Stimulated activated CD8-positive, alpha-beta memory T cell treated with anti-CD3 and anti-CD28 coated beads, Interleukin-2, amount 100 ng/mL, for 1 hour (primary cell): ENCODE measurements at places on chromosomes 13 and 19.

DNA sequence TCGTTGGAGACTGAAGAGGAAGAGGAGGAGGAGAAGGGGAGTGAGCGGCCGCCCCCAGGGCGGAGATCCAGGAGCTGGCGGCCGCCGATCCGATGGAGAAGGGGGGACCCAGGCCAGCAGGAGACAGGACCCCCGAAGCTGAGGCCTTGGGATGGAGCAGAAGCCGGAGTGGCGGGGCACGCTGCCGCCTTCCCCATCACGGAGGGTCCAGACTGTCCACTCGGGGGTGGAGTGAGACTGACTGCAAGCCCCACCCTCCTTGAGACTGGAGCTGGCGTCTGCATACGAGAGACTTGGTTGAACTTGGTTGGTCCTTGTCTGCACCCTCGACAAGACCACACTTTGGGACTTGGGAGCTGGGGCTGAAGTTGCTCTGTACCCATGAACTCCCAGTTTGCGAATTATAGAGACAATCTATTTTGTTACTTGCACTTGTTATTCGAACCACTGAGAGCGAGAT is 1.8 kb downstream of the GADD45B start:
- DNase-seq = no peak

GRCh38 chr19:49157445-49158224 is at the start of gene TRPM4:
Gene TRPM4 (plus strand): TSS chr19:49157792. CDS start chr19:49157867, 75 bp downstream.
- DNase-seq = no peak

- DNase-seq = peak; percentile 50
Observed at GRCh38 chr13:27826379-27827353, 34.4 kb downstream of the GSX1 start.

GRCh38 chr13:34364633-34365032 is 546.7 kb downstream of the RFC3 start:
- no peak for DNase-seq

DNA sequence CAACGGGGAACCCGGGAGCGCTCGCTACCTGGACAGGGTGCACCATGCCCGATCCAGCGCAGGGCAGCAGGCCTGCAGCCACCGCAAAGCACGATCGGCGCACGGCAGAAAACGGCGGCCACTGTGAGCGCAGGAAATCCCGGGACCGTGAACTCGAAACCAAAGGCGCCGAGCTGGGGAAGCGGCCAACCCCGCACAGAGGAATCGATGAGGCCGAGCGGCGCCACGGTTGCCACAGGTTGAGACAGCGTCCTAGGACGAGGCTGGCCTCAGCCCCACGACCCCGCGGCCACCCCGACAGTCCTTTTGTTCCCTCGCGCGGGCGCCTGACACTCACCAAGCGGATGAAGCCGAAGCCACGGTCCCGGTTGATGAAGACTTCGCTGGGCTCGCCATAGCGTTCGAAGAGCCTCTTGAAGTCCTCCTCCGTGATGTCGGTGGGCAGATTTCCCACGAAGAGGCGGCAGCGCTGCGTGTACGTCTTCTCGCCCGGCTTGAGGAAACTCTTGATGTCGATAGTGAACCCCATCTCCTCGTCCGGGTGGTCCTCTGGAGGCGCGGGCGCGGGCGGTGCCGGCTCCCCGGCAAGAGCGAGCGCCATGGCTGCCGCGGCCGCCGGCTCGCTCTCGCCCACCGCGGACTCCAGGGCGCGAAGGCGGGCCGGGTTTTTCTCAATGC is 557 bp downstream of the PSPC1 start:
- peak; percentile 9 for DNase-seq

- no peak for DNase-seq
Observed at GRCh38 chr19:34365463-34366401, 736 bp downstream of the GPI start.
